ENCODE measurements at places on chromosomes 2 and 18.

- DNase-seq, result no peak
Measured at GRCh38 chr2:199128476-199129229, 329.1 kb downstream of the SATB2 start.

DNA sequence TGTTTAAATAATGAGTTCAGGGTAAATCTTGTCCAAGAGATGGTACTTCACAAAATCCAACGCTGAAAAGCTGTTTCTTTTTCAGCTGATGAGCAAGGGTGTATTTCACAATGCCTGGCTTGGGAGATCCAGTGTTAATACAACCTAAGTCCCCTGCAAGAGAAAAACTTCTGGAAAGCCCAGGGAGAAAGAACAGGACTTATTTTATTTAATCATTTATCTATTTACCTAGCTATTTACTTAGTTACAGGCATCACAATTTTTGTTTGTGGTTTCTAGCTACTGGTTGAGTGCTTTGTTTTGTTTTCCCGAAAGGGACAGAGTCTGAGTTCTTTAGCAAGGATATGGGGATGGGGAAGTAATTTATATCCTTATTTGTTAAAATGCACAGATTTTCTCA lies 598.2 kb upstream of the SYT4 start:
- DNase-seq, result no peak

DNA sequence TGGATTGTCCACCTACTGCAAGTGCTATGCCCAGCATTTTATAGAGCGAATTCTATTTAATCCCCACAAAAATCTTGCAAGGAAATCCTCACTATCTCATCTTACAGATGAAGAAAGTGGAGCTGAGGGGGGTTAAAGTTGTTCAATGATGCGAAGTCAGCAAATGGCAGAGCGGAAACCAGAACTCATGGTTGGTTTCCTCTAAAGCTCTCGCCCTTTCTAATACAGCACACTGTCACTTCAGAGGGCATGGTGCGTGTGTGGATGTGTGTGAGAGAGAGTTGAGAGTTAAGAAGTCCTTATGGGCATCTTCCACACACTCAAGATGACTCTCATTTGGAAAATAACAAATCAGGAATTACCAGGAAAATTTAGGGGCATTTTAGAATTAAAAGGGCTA lies 78.4 kb downstream of the TGFA start:
- no peak for DNase-seq

- DNase-seq, result no peak
Measured at GRCh38 chr18:44309185-44309584, 371.5 kb upstream of the SETBP1 start.

GRCh38 chr18:963276-963675 lies 58.6 kb downstream of the ADCYAP1 start:
- DNase-seq, result no peak

- DNase-seq, result no peak
Measured at GRCh38 chr18:6328621-6329010, 86.1 kb downstream of the L3MBTL4 start.

DNA sequence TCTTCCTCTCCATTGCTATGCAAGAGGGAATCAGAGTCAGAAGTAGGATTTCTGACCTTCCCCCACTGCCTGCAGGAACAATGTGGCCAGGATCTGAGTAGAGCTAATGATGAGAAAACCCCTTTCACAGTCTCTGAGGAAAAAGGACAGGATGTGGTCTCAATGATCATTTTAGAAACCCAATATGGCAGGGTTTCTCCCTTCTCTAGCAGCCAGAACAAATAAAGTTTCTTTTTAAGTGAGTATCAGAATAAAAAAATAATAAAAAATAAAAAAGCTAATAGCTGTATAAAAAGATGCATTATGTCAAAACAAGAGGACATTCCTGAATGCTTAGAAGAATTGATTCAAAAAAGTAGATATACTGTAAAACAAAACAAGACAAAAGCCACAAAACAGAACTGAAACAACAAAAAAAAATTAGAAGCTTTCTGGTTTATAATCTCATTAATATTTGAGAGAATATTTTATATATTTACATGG lies 1124.9 kb upstream of the ZEB2 start:
- no peak for DNase-seq

DNA sequence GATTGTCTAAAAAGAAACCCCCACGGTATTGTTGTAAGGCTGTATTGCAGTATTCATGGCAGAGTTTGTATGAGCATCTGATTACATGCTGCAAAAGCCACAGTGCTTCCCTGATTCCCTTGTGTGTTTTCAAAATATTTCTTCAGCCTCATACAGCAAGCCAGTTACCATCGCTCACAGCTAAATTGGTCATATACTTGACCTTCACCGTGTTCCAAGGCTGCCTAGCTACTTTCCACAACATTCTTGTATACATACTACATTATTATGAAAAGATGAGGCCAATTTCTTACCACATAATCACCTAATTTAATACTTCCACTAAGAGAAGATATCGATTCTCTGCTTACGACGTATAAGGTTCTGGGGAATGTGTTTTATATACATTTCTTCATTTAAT lies 576.3 kb upstream of the CNTNAP5 start:
- no peak for DNase-seq

- DNase-seq, result no peak
Measured at GRCh38 chr18:32769586-32770053, 3.2 kb downstream of the KLHL14 start.

GRCh38 chr18:73279498-73279897 lies 411.7 kb upstream of the NETO1 start:
- no peak for DNase-seq

DNA sequence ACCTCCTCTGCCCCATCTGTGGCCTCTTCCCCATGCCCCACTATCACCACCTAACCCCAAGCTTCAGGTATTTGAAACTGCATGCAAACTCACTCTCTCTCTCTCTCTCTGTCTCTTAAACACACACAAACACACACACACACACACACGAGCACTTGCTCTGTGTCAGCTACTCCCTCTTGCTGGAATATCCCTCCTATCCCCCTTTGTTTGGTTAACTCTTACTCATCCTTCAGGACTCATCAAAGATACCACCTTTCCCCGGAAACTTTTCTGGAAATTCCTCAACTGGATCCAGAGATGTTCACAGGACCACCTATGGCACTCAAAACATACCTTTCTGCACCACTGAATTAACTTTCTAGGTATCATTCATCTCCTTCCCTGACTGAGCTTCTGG lies 222.8 kb upstream of the TMEM200C start:
- no peak for DNase-seq

DNA sequence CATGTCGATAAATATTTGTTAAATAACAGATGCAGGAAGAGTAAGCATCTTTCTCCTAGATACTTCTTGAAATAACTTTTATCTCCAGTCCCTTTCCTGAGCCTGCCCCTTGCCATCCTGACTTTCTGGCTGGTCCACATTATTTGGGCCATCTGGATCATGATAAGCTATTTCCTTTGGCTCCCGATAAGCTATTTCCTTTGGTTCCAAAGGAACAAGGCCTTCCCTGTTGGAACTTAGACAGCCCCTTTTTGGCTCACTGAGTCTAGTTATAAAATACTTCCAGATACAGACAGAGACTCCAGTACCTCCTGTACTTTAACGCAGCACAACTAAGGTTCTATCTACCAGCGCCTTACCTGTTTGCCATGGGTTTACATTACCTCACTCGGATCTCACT lies 205.3 kb upstream of the CCDC150 start:
- no peak for DNase-seq

- peak; percentile 48 for DNase-seq
Measured at GRCh38 chr2:80238692-80239469, 65.7 kb downstream of the LRRTM1 start.

DNA sequence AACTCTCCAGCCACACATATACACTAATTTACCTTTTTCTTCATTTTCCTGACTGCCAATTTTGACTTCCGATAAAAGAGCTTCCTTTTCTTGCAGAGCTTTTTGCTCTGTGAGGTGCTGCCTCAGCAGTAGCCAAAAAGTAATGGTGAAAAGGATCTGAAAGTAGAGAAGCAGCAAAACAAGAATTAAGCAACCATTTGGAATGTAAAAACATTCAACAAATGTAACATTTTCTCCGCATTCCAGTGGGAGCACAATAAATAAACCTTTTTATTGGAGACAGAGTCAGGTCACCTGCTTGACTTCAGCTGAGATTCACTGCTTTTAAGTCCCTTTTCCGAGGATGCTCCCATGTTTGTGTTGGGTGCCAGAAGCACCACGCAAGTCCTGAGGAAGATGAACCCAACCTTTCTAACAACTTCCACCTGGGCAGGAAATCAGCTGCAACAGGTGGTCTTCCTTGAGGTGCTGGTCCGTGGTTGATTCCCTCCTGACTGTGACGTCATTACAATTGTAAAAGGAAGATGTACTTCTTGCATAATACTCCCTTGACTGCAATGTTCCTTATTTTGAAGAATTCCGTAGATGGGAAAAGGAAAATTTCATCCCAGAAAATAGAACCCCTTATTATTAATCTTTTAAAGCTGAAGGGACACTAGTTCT lies 265.5 kb downstream of the NAPG start:
- no peak for DNase-seq
